NCI-H1048 (cell line): ENCODE measurements at places on chromosomes 16 and 17.
A peak's percentile ranks its signal among the peaks of the same experiment; 100 is the strongest.

- DNase-seq, result no peak
These were observed 113.4 kb upstream of the CDH8 start for GRCh38 chr16:62149631-62150030.

GRCh38 chr16:52629296-52629695, 82.4 kb upstream of the TOX3 start:
- no peak for DNase-seq

- no peak for DNase-seq
These were observed 19.2 kb upstream of the SMIM5 start for GRCh38 chr17:75614006-75614405.

DNA sequence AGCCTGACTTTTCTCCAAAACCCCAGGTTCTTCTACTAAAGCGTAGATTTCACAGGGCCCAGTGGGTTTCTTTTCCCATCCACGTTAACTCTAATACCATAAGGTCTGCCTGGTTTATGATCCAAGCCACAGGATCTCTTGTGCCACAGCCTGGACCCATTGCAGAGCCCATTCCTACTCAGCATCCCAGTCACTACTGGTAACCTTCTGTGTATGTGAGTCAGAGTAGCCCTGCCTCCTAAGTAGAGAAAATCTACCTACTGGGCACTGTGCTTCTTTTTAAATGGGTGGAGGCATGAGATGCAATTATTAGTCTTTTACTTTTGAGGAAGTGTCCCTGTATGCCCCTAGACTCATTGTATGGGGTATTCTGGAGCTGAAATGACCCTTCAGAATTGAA, 13.5 kb downstream of the CCL11 start:
- DNase-seq, result no peak

DNA sequence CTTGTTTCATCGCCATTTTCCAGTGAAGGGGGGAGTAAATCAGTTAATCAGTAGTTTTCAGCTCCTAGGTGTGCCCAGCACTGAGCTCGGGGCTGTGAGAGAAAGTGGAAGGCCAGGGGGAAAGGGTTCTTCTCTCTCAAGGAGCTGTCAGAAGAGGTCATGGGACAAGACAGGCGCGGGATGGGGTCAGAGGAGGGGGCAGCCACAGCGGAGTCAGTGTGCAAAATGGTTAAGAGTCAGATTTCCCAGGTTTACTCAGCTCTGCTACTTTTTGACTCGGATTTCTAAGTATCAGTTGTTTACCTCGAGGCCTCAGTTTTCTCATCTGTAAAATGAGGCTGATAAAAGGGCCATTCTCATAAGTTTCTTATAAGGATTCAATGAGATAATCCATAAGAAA, 4.3 kb upstream of the XYLT1 start:
- DNase-seq, result no peak

DNA sequence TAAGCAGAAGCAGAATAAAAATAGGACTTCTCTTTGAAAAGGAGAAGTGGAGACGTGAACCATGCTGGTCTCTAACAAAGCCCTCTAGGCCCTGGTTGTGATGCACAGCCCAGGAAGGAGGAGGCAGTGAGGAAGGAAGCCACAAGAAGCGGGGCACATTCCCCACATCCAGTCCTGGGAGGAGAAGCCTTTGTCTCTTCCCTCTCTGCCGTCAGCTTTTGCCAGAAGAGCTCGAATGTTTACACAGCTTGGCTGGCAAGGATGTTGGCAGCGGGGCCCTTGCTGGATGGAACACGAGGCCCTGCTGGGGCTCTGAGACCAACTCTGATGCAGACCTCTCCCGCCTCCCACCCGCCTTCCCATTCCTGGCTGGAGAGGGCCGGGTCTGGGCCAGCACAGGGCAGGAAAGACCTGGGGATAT, 91.3 kb downstream of the MAF start:
- no peak for DNase-seq

DNA sequence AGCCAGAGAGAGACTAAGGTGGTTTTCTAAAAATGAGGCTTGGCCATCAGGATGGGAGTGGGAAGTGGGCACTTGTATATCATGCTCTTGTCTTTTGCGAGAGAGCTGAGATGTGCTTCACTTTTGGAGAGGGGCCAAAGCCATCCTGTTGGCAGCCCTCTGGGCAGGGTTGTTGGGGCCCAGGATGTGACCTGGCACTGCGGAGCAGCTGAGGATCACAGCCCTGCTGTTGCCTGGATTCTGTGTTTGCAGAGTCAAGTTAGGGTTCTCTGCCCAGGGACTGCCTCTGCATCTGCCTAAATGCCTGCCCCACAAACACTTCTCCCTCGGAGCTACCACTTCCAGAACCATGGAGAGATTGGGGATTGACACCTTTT, 71.2 kb downstream of the PLD6 start:
- no peak for DNase-seq

GRCh38 chr16:9138021-9138680, 46.7 kb downstream of the HAPSTR1 start:
- DNase-seq, result no peak

DNA sequence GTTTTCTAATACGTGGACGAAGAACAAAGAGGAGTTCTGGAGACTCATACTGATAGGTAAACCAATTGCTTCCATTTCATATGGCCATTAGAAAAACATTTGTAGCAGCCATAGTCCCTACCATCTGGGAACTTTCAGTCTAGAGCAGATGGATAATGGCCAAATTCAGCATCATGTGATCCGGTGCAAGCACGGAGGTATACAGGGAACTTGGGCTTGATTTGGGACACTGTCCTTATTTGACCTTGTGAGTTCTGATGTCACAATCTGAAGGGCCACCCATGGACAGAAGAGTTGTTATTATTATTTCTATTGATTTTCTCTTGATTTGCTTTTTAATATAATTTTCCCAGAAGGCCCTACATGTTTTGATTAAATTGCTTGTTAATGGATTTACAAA, 154.6 kb upstream of the ZNF267 start:
- no peak for DNase-seq

DNA sequence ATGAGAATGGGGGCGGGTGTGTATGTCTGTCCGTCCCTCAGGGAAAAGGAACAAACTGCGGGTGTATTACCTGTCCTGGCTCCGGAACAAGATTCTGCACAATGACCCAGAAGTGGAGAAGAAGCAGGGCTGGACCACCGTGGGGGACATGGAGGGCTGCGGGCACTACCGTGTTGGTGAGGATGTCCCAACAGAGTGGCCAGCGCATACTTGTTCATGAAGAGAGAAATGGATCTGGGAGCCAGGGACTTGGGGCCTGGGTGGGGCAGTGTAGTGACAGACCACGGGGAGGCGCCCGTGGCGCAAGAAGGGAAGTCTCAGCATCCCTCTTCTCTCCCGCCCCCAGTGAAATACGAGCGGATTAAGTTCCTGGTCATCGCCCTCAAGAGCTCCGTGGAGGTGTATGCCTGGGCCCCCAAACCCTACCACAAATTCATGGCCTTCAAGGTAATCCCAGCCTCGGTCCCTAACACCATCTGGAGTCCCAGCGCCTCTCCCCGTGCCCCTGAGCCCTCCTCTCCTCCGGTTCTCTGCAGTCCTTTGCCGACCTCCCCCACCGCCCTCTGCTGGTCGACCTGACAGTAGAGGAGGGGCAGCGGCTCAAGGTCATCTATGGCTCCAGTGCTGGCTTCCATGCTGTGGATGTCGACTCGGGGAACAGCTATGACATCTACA, 3.5 kb upstream of the C17orf107 start:
- DNase-seq, result no peak

GRCh38 chr17:77834170-77835115, 124.1 kb upstream of the TNRC6C start:
- no peak for DNase-seq

- DNase-seq, result no peak
These were observed 10.6 kb downstream of the RMI2 start for GRCh38 chr16:11355862-11356261.

- DNase-seq, result no peak
These were observed 79.2 kb downstream of the CDH11 start for GRCh38 chr16:65042438-65043365.

DNA sequence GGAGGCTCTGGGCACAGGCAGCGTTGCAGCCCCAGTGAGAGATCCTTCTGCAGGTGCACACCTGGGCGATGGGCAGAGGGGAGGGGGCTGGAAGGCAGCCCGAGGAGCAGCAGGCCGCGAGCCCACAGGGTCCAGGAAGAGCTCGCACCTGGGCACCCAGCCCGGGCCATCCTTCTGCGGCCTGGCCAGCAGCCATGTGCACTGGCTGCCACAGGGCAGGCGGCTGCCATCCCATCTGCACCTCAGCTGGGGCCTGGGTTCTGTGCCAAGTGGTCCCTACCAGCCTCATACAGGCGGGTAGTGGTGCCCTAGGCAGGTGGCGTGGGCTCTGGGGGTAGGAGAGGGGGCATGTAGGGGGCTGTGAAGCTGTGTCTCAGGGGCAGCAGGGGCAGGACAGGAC, 197.2 kb downstream of the RBFOX3 start:
- DNase-seq, result no peak

DNA sequence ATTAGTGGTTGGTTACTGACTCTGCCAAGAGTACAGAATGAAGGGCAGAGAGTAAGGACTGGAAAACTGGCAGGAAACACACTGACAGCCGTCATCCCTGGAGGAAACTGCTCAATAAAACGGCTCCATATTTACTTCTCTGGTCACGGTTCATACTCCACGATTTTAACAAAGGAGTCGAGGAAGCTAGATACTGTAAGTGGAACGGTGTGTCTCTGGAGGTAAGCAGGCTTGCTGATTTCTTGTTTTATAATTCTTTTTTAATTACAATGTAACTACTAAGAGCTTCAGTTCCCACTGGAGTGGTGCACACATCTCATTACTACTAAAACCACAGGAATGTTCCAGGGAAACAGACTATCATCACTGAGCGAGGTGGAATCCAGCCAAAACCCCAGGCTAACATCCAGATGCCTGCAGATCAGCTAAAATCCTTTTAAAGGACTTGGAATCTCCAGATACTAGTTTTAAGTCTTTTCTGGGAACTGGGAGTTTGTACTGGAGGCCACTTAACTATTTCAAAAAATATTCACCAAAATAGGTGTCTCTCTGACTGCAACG, 17.8 kb downstream of the SERPINF1 start:
- DNase-seq, result no peak

GRCh38 chr16:56667581-56668571, at the start of gene MT1G:
TSS of gene MT1G (minus strand) at chr16:56668065. CDS start at chr16:56667993, 72 bp downstream.
- DNase-seq, result no peak

DNA sequence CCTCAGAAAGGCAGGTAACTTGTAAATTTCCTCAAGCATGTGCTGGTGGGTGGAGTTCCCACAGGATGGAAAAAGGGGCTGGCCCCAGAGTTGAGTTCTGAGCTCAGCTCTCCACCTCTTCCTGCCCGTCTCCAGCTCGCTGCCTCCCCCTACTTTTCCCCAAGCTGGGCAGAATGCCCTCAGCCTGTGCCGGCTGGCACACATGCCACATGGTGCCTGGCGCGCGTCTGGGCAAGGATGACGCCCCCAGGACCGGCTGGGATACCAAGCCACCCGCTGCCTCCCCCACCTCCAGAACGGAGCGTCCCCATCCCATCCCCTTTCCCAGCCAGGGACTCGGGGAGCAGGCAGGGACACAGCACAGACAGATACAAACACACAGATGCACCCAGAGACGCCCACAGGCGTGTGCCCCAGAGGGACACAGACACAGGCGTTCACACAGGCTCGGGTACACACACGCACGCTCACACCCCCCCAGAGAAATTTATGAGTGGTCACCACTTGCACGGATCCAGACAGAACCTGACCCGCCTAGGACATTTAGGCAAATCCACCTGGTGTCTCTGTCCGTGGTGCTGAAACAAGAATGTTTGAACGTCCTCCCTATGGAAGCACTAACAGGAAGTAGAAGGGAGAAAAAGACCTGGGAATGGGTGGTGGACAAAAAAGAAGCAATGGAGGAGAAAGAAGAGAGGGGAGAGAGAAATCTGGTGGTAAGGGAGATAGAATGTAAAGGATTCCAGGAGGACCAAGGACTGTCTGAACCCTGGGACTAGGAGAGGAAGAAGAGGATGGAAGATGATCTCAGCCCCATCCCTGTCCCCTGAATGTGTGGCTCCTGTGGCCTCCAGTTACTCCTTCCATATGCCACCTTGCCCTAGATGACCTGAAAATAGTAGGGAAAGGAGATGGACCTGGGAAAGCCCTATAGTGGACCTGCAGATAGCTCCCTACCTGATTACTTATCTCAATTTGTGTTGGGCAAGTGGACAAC, 15.5 kb downstream of the NEUROD2 start:
- DNase-seq, result peak; percentile 45

DNA sequence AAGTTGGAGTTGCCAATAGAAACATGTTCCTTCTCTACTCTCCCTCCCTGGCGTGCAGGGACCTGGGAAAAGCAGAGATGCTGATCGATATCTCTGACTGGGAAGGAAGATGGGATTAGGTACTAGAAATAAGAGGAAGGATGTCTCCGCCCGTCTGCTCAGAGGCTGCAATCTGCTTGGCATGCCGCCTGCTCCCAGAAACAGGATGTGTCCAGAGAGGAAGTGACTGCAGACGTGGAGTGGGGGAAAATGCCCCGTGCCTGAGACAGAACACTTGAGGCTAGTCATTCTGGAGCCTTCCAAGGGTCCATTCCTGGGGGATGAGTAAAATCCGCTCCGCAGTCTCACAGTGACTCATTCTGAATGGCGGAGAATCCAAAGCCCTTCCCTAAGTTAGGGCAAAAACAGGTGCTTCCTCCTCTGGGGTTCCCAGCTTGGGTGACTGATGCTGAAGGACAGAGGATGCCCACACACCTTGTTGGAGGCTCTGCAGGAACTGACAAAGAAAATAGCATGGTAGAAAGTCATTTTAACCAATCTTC, 45.0 kb upstream of the SMURF2 start:
- no peak for DNase-seq

DNA sequence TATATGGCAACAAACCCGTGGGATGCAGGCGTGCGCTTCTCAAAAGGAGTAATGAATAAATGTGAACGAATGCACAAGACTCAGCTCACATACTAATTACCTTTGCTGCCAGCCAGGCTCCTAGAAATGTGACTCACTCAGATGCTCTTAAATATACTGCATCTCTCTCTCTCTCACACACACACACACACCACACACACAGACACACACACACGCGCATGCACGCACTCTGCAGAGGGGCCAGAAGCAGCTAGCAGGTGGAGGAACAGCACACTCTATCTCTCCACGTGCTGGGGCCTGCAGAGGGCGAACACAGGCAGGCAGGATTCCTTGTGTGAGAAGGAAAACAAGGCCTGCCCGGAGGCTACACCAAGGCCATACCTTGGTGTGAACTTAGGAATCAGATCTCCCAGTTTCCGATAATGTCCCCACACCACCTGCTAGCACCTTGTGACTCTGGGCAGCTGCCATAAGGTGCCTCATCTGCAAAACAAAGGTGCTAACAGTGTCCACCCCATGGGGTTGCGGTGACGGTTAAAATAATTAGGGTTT, 5.3 kb downstream of the GPRC5B start:
- no peak for DNase-seq

- DNase-seq, result no peak
These were observed 42.0 kb upstream of the ETV4 start for GRCh38 chr17:43588121-43588520.
